Fibroblast of upper back skin (primary cell): ENCODE measurements at places on chromosomes 12 and 14.

GRCh38 chr12:94488463-94488862 is 28.8 kb upstream of the CEP83 start:
- DNase-seq: no peak

DNA sequence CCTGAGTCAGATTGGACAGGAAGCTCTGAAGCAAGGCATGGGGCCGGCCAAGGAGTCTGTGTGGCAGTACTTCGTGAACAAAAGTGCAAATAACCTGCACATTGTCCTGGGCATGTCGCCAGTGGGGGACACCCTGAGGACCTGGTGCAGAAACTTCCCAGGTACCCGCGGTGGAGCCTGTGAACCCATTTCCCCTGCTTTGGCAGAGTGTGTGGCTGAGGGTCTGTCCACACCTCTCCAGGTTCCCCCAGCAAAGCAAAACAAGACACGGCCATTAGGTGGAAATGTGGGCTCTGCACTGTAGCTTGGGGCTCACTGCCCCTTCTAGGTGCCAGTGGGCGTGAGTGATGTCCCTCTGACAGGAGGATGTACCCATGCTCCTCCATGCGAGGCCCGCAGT is 79.4 kb downstream of the CCDC92 start:
- DNase-seq: no peak

GRCh38 chr14:99333841-99334635 is 62.0 kb upstream of the BCL11B start:
- DNase-seq: no peak

- DNase-seq: peak; percentile 41
These were observed 75.4 kb upstream of the PWP1 start for GRCh38 chr12:107610021-107610859.

DNA sequence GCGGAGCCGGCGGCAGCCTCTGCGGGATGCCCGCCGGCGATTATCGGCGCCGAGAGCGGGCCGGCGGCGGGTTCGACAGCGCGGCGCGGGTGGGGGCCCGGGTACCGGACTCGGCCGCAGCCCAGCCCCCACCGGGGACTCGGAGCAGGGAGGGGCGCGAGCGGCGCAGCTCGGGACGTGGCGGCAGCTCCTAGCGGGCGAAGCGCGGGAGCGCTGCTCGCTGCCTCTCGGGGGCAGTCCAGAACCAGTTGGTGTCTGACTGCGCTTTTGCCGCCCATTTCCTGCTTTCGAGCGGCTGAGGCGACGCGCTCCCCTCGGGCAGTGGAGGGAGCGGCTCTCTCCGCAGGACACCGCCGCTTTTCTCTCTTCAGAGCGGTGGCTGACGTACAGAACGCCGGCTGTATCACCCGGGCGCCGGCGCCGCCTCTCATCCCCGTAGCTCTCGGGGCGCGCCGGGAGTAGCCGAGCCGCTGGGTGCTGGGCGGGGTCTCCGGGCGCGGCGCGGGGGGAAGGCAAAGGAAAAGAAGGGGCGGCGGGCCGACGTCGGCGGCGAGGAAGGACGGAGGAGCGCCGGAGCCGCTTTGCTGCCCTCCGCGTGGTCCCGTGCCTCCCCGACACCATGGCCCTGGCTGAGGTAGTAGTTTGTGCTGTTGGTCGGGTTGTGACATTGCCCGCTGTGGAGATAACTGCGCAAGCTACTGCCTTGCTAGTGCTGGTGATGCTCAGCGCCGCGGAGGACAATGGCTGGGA is 136.6 kb downstream of the MON2 start:
- peak; percentile 85 for DNase-seq

GRCh38 chr14:74860899-74861733 is 14.8 kb downstream of the PROX2 start:
- DNase-seq: peak; percentile 88

GRCh38 chr12:8452036-8452435 is 3.7 kb upstream of the CLEC6A start:
- DNase-seq: no peak

DNA sequence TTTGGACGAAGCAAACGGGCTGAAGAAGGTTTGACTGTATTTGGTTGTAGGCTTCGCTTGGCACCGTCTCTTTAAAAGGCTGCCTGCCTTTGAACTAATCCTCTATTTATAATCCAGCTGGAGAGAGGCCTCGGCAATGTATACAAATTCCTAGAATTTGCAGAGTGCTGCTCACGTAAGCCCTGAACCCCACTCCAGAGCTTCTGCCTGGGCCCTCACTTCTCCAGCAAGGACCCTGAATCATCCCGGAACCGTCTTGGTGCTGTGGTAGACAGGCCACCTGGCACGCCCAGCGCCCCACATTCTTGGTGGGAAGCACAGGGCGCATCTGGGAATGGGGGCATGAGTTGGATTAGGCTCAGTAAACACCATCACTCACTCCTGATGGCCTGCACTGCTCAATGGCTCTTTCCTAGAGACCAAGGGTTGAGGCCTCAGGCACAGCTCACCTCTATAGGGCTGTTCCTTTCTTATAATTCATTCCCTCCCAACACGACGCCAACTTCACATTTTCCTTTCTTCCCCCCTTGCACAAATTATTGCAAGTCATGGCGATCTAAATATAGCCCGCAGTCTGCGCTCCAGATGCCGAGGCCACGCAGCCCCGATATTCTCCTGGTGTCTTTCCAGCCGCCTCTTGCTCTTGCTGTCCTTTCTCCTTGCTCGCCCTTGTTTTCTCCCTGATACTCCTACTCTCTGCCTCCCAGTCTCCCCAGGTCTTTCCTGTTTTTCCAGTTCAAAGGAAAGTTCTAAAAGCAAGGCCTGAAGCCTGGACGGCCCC is 141.0 kb downstream of the ZFP36L1 start:
- peak; percentile 80 for DNase-seq

DNA sequence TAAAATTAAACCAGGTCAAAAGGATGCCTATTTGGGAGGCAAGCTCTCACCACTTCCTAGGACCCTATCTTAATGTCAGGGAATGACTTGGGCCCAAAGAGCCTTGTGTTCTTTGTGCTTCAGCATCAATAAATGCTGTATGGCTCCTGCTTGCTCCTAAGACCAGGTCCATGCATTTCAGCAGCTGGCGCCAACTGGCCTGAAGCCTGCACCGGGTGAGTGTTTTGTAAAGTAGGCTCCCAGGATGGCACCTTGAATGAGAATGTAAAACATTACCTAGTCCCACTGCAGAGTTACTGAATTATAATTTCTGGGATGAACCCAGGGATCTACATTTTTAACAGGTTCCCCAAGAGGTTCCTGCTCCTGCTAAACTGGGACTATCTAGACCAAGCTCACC is 16.1 kb upstream of the SLC38A4 start:
- no peak for DNase-seq

DNA sequence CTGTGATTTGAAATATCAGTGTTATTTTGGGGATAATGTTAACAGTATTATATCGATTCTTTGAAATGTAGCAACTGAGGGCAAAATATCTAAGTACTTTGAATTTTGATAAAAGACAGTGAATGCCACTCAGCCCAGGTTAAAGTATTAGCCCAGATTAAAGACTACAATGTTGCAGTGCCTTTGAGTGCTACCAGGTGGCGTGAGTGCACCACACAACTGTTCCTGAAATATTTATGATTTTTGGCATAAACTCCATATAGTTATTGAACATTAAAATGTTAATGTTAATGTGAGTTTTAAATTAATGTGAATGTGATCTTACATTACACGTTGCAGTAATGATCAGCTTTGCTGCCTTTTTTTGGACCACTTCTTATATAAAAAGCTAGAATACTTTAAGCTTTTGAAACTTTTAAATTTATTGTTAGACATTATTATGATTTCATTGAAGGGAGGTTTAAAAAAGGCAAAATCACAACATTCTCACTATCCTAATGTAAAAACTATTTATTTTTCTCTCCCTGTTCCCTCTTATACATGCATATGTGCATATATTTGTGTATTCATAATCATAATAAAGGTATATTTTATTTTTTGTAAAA is 22.5 kb downstream of the MRPS35 start:
- DNase-seq: peak; percentile 33

DNA sequence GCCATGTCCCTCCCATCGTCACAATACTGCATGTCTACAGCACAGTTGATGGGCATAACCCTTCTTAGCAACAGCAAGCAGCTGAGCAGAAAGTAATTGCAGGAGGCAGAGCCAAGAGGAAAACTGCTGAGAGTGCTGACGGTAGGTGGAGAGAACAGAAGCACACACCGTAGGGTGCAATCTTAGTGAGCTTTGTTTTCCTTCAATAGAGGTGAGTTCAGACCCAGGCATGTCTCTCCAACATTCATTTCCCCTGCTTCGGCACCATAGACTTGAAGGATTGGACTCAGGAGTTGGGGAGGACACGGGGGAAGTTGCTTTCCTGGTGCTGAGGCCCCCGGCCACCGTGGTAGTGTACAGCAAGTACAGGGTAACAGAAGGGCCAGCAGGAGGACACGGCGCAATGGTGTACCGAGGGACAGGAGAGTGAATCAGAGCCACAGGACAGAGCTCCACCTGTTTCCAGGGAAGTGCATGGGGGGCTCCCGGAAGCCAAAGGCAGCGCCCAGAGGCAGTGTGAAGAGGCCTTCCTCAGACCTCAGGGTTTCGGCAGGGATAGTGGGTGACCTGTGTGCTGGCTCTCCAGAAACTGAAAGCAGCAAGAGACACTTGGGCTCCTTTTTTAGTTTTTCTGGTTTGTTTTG is 36.3 kb upstream of the SINHCAF start:
- no peak for DNase-seq

DNA sequence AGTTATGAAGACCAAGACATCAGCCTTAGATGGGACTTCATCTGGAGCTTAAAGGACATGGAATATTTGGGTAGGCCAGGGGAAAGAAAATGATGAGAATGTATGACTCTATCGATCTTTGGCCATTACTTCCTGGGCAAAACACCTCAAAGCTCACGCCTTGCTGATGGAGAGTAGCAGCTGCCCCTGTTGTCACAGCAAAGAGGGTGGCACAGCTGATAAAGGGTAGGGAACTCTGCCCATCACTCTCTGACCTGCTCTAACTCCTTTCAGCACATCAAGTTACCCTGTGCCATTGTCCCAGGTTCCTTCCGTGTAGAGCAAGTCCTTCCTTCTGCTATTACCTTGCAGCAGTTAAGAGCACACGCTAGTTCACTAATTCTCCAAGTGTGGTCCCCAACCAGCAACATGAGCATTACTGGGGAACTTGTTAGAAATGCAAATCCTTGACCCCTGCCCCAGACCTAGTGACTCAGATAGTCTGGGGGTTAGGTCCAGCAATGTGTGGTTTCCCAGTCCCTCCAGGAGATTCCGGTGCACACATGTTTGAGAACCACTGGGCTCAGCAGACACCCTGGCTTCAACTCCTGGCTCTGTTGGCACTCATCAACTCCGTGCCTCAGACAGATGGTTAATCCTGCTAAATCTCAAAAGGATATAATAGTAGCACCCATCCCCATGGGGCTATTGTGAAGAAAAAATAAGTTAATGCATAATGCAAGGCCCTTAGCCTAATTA is 93.7 kb upstream of the EEA1 start:
- peak; percentile 57 for DNase-seq

DNA sequence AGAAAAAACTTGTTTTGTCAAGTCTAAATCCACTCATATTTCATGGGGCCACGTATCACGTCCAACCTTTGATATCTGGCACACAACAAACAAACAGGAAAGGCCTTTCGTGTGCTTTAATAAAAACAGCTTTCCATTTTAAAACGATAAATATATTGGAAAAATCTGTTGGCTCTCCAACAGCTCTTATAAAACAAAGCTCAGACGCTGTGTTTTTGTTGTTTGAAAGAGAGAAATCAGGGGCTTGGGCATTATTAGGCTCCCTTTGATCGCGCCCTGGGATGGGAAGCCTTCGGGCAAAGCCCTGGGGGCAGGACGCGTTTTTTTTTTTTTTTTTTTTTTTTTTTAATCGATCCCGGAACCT is 429 bp upstream of the PLEKHA5 start:
- DNase-seq: no peak

- no peak for DNase-seq
These were observed 32.7 kb downstream of the CACNA2D4 start for GRCh38 chr12:1885599-1886245.

- DNase-seq: no peak
These were observed 123.5 kb upstream of the BCL2L14 start for GRCh38 chr12:11947213-11947612.

GRCh38 chr14:89618330-89618708 is 201.3 kb upstream of the FOXN3 start:
- DNase-seq: no peak

DNA sequence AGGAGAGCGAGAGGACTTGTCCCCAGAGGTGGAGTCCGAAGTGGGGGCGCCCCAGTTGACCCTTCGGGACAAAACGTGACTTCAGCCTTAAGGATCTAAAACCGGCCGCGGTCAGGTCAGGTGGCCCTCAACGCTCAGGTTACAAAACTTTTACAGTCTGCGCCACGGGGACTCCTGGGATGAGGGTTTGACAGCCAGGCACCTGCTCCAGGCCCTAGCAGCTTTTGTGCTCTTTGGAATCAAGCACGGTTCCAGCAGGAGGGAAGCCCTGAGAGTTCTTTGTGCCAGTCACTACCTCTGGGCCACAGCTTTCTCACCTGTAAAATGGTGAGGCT is 337 bp downstream of the ZC2HC1C start:
- no peak for DNase-seq

- no peak for DNase-seq
These were observed 2.7 kb upstream of the RPS6KA5 start for GRCh38 chr14:91063119-91063518.

DNA sequence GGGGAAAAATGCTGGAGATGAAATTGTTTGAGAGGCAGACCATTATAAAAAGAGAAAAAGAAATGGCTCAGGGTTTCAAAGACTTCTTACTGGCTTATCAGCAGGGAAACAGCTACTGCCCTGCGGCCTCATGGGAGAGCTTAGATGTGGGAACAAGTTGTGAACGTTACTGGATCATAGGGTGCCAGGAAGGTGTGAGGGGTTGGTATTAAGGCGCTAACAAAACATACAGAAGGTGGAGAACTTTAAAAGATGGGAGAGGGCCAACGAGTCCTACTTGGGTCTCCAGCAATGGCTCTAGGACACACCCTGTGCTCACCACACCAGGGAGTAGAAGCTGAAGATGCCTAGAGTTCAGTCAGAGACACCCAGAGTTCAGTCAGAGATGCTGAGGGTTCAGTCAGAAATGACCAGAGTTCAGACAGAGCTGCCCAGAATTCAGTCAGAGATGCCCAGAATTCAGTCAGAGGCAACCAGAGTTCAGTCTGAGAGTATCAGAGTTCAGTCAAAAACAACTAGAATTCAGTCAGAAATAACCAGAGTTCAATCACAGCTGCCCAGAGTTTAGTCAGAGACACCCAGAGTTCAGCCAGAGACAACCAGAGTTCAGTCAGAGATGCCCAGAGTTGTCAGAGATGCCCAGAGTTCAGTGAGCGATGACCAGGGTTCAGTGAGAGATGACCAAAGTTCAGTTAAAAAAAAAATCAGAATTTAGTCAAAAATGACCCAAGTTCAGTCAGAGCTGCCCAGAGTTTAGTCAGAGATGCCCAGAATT is 1103.6 kb downstream of the BCL11B start:
- DNase-seq: no peak

- peak; percentile 57 for DNase-seq
These were observed 246.7 kb downstream of the PAWR start for GRCh38 chr12:79444089-79444488.

GRCh38 chr12:70556179-70556869 is 80.9 kb downstream of the PTPRB start:
- DNase-seq: peak; percentile 24

DNA sequence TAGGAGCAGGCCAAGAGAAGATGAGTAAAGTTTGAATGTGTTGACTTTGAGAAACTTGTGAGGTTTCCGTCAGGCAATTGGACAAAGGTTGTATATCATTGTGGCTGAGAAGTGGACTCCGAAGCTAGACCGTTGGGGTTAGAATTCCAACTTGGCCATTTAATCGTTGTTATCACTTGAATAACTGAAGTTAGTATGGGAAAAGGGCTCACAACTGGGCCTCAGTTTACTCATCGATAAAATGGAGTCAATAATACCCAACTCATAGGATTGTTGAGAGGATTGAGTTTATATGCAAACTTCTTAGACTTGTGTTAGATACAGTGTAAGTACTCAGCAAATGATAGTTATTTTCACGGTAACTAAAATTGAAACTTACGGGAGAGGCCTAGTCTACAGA is 846 bp downstream of the SLIRP start:
- DNase-seq: no peak
